ENCODE measurements at places on chromosomes 4 and X. TPM values are rescaled to one million over a fixed set of nuclear protein-coding genes. Genes with fewer than 3 reads are reported as not detected.

Gene PCSK1N
- 62.0 TPM for total RNA-seq

Gene TSPAN6
- total RNA-seq = 49.7 TPM

Gene AKAP14
- total RNA-seq = not detected

Gene DMRTC1B
- total RNA-seq = not detected

GRCh38 chrX:97494756-97495372 lies 611.2 kb downstream of the RPA4 start:
- no peaks in the 10 kb centered on the region for H3K27me3 ChIP-seq
- H3K4me1 ChIP-seq = no peaks in the 10 kb centered on the region

DNA sequence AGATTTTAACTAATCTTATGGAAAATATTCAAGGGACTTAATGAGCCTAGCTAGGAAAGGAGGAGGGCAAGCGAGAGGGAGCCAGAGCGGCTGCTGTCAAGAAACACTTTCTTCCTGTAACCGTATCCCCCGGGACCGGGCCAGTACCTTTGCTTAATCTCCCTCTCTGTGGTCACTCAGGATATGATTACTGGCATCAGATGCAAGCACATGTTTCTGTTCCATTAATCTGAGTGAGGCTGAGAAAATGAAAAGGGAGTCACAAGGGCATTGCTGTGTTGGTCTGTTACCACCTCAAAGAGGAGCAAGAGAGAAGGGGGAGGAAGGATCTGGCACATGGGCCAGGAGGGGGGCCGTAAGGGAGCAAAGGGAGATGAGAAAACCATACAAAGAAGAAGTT lies 356.7 kb upstream of the GATB start:
- H3K27ac ChIP-seq = no peak overlapping the region
- H3K4me3 ChIP-seq = no peak overlapping the region
- no peaks in the 10 kb centered on the region for H3K4me1 ChIP-seq

GRCh38 chr4:108372681-108373080 lies 203.9 kb upstream of the LEF1 start:
- H3K36me3 ChIP-seq = no peaks in the 10 kb centered on the region
- H3K27ac ChIP-seq = no peak overlapping the region
- no peaks in the 10 kb centered on the region for H3K4me1 ChIP-seq
- no peak overlapping the region for H3K4me3 ChIP-seq

Data from astrocyte (in vitro differentiated cells and primary cell).